ENCODE measurements at places on chromosomes 6 and 20.
A peak's percentile ranks its signal among the peaks of the same experiment; 100 is the strongest.

DNA sequence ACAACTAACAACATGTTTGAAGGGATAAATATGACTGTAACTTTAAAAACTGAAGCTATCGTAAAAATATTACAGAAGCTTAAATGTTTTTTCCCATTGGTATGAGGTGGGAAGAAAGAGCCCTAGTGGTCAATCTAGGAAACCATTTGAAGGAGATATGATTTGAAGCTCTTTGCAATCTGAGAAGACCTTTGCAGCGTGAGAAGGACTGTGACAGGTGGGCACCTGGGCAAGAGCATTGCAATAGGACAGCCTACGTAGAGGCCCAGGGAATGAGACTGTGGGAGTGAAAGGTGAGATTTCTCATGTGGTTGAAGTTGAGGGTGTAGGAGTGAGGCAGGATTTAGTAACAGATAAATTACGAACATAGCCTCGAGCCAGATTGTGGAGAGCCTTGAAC, 108.0 kb upstream of the PDE7B start:
- no peak for DNase-seq

- no peak for DNase-seq
Observed at GRCh38 chr6:161115468-161115867, 123.9 kb downstream of the MAP3K4 start.

DNA sequence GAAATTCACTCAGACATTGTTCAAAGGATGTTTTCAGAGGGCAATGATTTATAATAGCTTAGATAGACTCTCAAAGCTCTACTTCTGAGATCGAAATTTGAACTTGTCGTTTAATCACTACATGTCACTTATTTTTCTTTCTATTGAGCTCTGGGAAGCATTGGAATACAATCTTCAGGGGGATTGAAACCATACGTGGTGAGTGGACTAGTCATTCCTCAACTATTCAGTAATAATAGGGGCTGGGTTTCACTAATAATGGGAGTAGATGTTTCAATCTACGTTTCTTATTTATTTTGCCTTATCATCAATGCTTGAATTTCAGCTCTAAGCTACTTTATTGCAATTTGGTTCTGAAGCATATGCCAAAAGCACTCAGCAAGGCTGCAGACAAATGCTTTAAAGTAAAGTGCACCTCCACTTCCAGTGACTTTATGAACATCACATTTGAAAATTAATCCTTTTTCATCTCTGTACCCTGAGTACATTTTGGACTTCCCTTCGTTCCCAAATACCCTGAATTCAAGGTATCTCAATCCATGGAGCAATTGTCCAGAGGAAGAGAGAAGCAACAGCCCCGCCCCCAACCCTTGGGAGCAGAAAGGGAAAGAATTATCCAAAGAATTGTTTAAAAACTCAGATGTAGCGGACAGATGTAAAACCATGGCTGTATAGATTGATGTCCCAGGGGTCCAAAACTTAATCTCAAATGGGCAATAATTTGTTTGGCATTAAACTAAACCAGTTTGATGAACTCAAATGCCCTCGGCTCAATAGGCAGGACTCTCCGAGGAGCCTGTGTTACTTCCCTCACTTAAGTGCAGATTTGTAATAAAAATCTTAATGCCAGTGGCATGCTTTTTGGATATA, 68.1 kb downstream of the HFE start:
- DNase-seq, result peak; percentile 40

DNA sequence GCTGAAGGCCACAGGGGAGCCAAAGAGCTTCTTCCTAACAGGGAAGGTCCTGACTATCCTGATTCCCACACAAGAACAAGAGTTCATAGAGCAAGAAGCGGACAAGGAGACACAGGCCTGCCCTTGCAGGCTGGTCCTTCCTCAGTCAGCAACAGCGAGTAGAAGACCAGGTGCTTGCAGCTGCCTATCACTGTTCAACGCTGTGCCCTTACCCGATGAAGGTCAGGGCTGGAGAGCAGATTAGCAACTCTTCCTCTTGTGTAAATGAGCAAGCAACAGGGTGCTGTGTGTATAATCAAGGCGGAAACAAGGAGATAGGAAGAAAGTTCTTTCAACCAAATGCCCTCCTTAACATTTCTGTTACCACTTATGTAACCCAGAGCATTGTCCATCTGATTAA, 115.3 kb upstream of the SPACA1 start:
- DNase-seq, result no peak

DNA sequence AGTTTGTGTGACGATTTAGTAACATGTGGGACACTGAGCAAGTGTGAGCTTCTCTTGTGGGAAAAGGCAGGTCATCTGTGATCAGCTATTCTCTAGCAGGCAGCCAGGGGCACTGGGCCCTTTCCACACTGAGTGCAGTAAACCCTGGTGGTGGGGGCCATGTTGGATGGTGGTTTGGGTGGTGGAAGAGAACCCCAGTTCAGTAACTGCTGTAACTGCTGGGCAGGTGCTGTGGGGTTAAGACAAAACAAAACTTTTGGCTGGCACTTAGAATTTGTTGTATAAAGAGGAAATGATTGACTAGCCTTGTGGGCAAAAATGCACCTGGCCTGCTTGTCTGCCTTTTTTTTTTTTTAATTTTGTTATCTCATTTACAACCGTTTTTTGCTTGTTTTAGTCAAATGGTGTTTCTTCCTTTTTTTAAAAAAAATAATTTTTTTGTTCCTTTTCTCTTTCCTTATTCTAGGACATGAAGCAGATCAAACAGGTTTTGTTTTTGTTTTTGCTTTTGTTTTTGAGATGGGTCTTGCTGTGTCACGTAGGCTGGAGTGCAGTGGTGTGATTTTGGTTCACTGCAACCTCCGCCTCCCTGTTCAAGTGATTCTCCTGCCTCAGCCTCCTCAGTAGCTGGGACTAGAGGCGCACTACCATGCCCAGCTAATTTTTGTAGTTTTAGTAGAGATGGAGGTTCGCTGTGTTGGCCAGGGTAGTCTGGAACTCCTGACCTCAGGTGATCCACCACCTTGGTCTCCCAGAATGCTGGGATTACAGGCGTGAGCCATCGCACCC, 59.8 kb downstream of the IGF2R start:
- no peak for DNase-seq

DNA sequence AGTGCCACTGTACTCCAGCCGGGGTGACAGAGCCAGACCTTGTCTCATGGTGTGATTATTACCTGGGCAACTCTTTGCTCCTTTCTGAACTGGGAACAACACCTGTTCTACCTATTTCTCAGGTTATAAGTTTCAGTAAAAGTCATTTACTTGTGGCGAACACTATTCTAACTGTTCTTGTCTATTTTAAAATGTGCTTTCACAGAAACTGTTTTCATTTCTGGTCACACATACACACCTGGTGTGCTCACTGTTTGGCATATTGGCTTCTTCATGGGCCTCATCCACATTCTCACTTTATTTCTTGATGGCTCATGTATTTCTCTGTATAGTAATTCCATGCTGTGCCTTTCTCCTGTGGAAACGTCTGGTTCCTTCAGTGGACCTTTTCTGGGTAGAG, 30.5 kb upstream of the XRN2 start:
- no peak for DNase-seq

DNA sequence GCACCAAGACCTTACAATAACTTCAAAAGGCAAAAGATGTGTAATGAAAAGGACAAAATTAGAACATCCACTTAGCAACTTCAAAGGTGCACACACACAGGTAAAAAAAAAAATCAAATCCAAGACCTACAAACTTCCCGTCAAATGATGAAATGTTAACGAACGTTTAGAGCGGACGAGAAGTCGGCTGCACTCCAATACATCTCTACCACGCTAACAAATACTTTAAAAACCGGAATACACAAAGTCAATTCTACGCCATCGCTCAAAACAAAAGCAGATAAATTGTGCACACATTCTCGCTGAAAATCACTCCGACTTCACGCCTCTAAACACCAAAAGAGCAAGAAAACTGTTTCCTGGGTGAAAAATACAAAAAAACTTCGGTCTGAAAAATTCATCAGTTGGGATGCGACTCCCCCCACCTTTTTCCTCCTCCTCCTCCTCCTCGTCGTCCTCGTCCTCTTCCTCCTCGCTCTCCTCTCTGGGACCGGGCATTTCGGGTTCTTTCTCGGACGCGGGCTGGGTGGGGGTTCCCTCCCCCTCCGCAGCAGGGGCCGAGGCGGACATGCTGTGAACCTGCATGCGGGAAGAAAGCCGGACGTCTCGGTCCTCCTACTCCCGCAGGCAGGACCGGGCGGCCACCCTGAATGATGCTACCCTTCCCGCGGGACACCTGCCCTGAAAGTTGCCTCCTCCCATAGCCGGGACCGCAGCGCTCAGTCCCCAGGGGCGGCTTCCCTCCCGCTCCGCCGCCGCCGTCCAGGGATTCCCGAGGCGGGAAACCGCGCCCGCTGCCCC, 712 bp downstream of the DEK start:
- no peak for DNase-seq

GRCh38 chr6:25576919-25577318, 75.1 kb upstream of the SCGN start:
- DNase-seq, result no peak

DNA sequence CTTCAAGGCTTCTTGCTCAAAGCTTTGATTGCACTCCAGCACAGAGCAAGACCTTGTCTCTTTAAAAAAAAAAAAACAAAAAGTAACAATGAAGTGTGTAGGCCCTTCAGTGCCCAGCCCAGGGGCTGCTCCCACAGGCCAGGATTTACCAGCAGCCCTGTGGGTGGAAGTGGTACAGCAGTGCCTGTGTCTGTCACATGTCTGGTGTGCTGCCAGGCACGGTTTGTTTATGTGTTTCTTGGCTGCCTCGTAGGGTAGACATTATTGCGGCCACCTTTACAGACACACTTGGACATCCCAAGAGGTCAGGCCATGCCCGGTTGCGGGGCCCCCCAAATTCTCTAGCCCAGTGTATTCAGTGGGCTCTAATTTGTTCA, 12.7 kb downstream of the DYNLRB1 start:
- no peak for DNase-seq

- no peak for DNase-seq
Observed at GRCh38 chr20:61694682-61695081, 371.0 kb downstream of the TAF4 start.

- peak; percentile 55 for DNase-seq
Observed at GRCh38 chr6:139888681-139889122, 514.3 kb upstream of the CITED2 start.

GRCh38 chr20:9454791-9455190, 59.6 kb upstream of the LAMP5 start:
- DNase-seq, result no peak

- DNase-seq, result no peak
Observed at GRCh38 chr20:45154183-45154582, 20.5 kb upstream of the PI3 start.

Data from fibroblast of skin of scalp (primary cell).